ENCODE measurements at places on chromosomes 3 and 15. TPM values are rescaled to one million over a fixed set of nuclear protein-coding genes. Genes with fewer than 3 reads are reported as not detected.

GRCh38 chr3:150495563-150496168, 50.6 kb downstream of the SERP1 start:
- DNase-seq: peak; percentile 72

DNA sequence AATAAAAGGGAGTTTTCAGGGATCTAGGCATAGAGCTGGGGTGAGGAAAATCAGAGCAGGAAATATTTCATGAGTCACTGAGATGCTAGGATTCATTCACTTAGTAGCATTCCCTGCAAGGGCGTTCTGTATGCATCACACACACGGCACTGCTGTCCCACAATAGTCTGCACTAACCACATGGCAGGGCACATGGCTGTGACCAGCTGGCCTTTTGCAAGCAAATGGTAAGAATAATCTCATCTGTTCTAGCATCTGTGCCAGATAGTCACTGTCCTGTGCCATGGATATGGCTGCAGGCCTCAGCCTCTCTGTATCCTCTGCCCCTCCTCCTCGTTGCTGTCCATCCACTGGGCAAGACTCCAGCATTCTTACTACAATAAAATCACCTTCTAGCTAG, 37.8 kb downstream of the BOC start:
- peak; percentile 10 for DNase-seq

DNA sequence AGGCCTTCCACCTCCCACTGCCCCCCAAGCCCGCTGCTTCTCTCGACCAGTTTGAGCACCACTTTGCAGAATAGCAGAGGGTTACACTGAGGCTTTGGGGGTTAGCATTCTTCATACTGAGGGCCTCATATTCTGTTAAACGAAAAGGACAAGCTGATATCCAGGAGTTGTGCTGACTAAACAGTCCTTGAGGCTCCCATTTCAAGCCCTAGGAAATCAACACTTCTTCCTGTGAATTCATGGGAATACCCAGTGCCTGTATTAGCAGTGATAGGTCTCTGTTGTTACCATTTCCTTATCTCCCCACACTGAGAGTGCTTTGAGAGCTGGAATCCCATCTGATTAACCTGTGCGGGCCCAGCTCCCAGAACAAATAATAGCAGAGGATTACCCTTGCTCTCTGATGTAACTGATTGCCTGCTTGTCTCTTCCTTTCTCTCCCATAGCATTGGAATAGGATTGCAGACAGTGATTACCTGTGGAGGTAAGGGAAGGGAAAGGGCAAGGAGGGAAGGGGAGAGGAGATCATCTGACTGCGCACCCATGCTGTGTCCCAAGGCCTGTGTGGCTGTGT, 930 bp downstream of the FBXW12 start:
- no peak for DNase-seq

DNA sequence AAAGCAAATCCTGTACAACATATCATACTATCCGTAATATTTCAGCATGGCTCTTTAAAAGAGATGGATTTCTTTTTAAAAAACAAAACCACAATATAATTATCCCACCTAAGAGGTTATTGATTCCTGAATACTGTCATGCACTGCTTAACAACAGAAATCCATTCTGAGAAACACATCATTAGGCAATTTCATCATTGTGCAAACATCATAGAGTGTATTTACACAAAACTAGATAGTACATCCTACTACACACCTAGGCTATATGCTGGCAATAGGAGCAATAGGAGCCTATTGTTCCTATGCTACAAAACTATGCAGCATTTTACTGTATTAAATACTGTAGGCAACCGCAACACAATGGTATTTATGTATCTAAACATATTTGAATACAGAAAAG, 242.0 kb downstream of the NEK10 start:
- no peak for DNase-seq

DNA sequence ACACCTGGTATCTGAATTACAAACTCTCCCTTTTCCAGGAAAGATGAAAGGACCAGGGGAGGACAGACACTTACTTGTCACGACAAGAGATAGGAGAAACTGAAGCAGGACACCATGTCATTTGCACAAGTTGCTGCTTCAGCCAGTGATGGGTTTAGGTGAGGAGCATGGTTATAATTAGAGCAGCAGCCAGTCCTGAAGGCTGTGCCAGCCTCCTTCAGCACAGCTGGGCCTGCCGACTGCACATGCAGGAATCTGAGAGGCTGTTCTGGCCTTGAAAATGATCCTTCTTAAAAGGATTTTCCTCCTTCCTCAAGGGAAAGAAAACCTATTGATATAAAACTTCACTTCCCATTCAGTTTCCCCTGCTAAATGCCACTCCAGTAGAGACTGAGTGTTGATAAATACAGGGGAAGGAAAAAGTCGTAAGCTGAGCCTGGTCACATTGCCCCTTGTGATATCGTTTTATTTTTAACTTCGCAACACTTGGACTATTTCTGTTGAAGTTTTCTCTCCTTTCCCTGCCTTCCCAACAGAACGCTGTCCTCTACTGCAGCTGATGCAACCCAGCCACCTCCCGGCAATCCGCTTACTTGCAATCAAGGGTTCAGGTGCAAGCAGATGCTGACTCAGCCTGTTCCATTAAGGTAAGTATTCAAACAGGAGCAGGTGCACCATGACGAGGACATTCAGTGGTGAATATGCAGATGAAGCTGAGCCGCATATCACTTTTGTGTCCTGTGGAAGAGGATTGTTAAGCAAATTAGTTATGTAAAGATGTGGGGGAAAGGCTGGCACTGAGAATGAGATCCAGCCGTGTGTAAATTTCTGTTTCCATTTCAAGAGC, at the start of gene FBXO40:
TSS of gene FBXO40 (plus strand) at position 524 of the 847 bp plus-strand sequence. CDS start 27,197 bp downstream, outside the sequence.
- no peak for DNase-seq

DNA sequence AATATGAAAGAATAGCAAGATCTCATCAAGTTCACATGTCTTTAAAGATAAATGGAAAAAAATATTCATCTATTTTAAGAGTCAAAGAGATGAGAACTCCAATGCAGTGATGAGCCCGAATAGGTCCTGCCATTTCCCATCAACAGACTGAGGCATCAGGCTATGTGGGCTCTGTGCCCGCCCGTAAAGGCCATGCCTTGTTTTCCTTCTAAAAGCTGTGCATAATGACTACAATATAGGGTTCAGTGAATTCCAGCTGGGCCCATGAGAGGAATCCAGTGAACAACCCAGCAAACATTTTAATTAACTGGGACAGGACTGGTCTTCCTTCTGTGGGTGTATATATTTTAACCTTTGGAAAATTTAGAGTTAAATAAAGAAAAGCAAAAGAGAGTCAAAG, 44.6 kb downstream of the RASGRP1 start:
- no peak for DNase-seq

- no peak for DNase-seq
Measured at GRCh38 chr15:67157521-67158252, 92.3 kb downstream of the SMAD3 start.

GRCh38 chr15:22968366-22968765, 11.8 kb downstream of the CYFIP1 start:
- DNase-seq: no peak

GRCh38 chr3:63943678-63944077, 31.5 kb upstream of the SCAANT1 start:
- DNase-seq: no peak

DNA sequence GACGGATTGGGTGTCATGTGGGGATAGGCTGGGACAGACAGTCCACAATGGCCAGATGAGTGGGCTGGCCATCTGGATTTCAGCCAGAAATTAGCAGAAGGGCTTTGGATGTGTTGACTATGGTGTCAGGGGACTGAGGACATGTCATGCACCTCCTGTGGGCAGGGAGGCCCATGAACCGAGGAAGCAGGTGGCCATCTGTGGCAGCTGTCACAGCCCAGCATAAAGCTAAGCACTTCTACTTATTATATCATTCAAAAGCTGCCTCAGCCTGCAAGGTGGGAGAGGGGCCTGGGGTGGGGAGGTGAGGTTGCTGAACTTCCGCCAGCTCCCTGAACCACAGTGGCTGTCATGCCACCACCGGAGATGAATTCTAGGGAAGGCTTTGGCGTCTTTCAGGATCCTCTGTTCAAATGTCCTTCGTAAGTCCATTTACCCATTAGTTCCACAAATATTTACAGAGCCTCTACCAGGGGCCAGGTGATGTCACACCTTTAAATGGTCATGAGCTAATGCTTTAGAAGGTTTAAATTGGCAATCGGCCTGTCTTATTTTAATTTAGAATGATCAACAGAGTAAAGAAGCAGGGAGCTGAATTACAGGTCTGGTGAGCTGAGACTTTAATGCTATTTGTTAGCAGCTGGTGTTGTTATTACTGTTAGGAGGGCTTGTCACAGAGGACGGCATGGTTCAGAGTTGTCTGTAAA, 23.6 kb upstream of the CAV3 start:
- DNase-seq: no peak

DNA sequence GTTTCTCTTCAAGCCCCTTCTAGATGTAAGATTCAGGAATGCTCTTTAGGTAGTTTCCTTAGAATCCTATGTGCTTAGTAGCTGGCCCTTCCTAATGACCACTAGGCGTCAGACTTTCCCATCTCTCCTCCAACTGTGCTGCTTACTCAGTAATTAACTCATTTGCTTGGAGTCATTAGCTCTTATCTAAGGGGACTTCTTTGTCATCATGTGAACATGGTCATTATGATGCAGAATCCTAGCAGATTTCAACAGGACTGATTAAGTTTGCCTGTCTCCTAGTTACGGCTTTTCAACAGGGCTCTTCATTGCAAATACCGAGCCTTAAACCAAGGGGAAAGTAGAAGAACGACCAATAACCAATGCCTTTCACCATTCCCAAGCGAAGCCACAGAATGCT, 46.4 kb downstream of the GJD2 start:
- DNase-seq: peak; percentile 71

DNA sequence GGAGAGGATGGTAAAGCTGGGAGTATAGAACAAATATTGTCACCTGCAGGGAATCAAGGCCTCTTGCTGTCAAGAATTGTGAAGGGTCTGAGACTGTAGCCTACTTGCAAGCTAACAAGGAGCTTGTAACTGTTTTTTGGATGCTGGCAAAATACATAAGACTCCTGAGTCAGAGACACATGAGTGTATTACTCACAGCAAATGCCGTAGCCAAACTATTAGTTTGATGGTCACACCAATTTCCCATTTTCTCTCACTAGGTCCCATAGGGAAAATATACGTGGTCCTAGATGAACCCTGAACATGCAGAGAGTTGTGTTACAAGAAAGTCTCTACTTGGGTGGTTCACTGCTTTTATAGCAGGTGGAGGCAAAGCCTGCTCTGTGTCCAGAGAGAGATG, 44.7 kb upstream of the LIPC start:
- no peak for DNase-seq

- DNase-seq: no peak
Measured at GRCh38 chr3:134928819-134929218, 133.8 kb downstream of the EPHB1 start.

DNA sequence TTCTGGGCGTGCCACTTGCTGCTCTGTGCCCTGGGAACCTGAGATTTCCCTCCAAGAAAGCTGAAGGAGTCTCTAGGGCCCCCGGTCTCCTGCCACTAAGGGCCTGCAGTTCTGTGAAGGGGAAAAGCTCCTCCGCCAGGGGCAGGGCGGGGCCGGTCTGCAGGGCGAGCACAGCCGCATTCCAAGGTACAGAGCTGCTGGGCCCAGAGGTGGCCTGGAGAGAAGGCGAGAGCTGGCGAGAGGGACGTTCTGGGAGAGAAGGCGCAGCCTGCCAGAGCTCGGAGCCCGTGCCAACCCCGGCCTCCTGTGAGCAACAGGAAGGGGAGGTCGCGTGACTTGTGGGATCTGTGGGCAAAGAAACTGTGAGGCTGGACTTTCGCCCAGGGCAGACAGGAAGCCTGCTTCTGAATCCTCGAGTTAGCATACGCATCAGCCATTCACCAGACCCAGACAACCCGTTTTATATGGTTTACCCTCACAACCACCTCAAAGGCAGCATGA, 500.4 kb downstream of the SHQ1 start:
- peak; percentile 82 for DNase-seq

DNA sequence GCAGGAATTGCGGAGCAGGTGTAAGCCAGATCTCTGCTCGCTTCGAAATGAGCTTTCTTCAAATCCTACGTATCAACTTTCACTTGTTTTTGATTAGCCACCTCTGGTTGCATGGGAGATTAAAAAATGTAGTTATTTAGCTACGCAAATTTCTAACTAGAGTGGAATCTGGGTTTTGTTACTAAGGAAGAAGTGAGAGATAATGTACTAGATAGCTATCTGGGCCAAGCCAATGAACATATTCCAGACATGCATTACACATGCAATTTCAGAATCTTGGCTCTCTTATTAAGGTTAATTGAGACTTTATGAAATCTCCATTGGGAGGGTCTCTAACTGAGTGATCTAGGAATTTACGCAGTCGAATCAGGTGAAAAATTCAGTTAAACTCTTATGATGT, 765.7 kb downstream of the DIPK2A start:
- DNase-seq: no peak

Gene FGF12
- 32.5 TPM for total RNA-seq

Gene GPR87
- total RNA-seq: not detected

Gene GMNC
- total RNA-seq: not detected
